ENCODE measurements at places on chromosomes 11 and 22. TPM values are rescaled to one million over a fixed set of nuclear protein-coding genes. Genes with fewer than 3 reads are reported as not detected.

The SMIM35 gene
- not detected for total RNA-seq

The RFPL3 gene
- total RNA-seq: not detected

The LGALS12 gene
- total RNA-seq: 0.98 TPM

The TYR gene
- not detected for total RNA-seq

The IL18BP gene
- total RNA-seq: 2.4 TPM

The JAM3 gene
- total RNA-seq: 4.3 TPM

The SCN3B gene
- total RNA-seq: 0.05 TPM

The PEX16 gene
- 18.8 TPM for total RNA-seq

The CCDC134 gene
- 10.7 TPM for total RNA-seq

GRCh38 chr11:121536126-121536525 is 83.4 kb upstream of the SORL1-AS1 start:
- no peak for DNase-seq

GRCh38 chr22:48037618-48038017 is 1275.2 kb downstream of the TBC1D22A start:
- DNase-seq: no peak

DNA sequence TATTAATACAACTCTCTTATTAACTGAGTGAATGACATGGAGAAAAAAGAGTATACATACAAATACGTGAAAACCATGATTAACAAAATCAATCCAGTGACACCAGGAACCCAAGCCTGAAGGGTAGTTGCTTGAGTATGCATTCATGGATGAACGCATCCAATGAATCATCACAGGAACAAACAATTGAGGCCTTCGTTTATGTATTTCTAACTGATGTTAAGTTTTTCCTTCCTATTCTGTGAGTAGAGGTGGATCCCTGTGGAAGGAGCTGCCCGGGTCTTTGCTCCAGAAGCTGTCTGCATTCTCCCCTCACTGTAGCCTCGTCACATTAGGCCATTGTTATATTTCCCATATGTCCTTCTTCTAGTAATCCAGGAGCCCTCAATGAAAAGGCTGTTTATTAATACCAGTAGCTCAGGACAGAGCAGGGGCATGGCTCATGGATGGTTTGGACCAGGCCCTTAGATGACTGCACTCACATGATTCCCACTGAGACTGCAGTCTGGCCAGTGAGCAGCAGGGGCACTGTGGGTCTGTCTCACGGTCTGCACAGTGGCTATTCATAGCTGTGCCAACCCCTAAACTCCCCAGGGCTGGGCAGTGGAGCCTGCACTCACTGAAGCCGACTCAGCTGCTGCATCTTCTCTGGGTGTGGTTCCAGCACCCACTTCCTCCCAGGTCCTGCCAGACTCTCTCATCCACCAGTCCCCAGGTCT is 128.1 kb upstream of the TOP3B start:
- DNase-seq: no peak

DNA sequence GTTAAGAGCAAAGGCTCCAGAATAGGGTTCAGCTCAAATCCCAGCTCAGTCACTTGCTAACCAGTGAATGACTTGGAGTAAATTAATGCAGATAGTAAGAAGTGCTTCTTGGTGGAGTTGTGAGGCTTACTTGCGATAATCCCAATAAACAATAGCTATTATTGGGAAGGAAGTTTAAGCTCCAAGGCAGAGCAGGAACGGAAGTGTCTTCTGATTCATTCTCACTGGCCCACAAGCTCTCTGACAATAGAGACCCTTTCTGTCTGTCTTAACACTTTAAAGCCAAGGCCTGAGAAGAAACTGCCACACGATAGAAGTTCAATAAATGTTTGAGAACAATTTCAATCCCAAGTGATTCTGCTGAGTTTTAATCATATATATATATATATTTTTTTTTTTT is 155.4 kb downstream of the DBX1 start:
- no peak for DNase-seq

DNA sequence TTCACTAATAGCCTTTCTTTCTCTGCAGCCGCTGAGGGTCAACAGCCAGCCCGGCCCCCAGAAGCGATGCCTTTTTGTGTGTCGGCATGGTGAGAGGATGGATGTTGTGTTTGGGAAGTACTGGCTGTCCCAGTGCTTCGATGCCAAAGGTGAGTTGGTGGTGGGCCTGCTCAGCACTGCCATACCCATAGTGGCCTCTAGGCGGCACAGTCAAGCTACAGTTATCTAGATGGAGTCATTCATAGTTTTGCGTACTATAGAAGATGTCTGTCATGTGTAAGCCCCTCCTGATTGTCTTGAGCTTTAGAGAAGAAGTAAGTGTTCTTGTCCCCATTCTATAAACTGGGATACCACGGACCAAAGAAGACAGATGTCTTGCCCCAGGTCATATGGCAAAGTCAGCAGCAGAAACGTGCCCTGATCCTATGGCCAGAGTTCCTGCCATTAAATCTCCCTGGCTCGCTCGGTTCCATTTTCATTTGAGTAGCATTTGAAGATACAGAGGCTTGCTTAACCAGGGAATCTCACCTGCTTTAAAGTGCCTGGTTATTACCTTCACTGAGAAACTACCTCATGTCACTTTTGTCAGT is 42.1 kb upstream of the CRTAM start:
- DNase-seq: peak; percentile 50

DNA sequence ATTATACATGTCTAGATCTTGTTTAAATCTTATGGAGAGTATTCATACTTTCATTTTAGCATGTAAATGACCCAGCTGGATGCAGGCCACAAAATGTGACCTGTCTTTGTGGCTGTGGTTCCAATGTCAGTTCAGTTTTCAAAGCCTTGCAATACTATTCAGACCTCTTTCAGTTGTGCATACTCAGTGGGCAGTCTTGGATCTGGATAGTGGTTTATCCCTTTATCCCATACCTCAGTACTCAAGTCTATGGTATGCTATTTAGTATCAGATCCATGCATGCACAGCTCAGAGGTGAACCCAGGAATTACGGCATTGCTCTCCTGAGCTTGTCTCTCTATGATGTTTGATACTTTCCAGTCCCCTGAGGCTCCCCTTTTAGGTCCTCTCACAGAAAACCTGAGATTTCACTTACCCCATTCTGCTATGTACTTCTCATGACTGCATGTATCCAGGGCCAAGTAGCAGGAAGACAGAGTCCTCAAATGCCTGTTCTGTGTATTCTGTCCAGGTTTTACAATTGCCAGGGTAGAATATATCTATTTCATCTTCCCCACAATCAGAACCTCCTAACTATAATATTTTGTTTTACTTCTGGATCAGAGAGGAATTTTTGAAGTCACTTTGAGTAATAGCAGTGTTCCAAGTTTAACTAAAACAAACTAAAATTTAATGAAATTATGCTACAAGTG is 6.9 kb upstream of the P4HA3 start:
- DNase-seq: no peak

- no peak for DNase-seq
These were observed 37.2 kb downstream of the MS4A6A start for GRCh38 chr11:60145677-60146076.

GRCh38 chr11:83061883-83062282 is 9.8 kb downstream of the RAB30 start:
- no peak for DNase-seq

GRCh38 chr11:83191986-83192385 is 1.5 kb upstream of the ANKRD42 start:
- DNase-seq: no peak

- peak; percentile 40 for DNase-seq
These were observed 11.0 kb downstream of the IL17REL start for GRCh38 chr22:50001388-50002231.

DNA sequence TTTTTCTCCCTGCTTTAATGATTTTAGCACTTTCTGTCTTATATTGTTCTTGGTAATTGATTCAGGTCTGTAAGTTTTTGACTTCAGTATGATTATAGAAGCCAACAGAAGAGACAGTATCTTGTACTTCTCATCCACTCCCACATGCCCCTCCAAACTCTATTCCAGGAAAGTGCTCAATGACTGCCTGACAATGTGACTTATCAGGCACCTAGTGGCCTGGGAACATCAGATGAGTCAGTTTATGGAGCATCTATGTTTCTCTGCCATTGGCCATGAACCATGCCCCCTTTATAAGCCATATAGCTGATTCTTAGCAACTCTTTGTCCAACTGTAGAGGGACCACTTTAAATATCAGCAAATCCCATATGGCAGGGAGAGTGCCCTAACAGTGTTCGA is 179.2 kb upstream of the MTMR2 start:
- no peak for DNase-seq

DNA sequence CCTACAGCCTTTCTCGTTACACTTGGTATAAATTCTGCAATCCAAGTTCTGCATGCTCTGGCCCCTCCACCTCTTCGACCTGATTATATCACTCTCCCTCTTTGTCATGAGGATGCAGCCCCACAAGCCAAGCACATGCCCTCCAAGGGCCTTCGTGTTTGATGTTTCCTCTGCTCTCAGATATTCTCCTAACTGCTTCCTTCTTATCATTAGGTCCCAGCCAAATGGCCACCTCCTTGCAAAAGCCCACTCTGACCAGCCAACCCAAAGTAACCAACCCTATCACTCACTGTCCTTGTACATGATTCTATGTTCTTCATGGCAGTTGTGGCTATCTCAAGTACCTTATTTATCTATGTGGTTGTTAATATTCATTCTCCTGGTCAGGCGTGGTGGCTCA is 38.3 kb upstream of the LRRC55 start:
- DNase-seq: no peak

DNA sequence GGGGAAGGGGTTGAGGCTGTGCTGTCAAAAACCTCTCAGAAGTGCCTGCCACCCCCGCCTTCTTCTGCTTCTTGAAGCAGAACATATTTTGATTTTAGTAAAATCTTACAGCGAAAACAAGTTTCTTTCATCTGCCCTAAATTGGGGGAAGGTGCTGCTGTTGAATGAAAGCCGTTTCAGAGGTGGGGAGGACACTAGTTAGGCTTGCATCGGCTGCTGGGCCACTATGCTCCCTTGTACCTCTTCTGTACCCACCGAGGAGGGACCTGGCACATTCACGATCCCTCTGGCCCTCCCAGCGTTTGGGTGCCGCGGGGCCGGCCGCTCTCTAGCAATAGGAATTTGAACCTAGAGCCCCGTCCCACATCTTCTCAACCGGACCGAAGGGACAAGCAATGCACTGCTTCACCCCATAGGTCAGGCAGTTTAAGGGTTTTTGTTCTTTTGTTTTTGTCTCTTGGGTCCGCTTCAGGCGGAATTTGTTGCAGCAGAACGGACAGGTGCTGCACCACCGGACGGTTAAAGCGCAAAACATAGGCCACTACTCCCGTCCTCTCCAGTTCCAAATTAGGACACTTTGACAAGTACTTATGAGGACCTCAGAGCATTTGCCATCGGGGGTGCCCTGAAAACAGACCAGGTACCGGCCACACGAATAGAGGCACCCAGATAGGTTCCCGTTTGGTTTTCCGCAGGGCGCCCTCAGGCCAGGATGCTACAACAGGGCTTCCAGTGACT is 5.6 kb downstream of the SLC6A5 start:
- no peak for DNase-seq

DNA sequence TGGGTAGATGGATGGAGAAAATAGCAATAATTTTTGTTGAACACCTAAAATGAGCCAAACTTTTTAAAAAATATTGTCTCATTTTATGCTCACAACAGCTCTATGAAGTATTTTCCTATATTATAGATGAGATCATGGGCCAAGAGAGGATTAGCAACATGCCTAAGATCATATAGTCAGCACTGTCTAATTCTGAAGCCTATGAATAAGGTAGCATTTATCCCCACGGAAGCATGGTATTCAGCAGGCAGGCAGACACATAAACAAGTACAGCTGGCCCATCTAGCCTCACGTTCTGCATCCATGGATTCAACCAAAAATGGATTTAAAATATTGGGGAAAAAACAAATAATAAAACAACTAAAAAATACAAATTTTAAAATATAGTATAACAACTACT is 21.9 kb upstream of the RAB30 start:
- no peak for DNase-seq

DNA sequence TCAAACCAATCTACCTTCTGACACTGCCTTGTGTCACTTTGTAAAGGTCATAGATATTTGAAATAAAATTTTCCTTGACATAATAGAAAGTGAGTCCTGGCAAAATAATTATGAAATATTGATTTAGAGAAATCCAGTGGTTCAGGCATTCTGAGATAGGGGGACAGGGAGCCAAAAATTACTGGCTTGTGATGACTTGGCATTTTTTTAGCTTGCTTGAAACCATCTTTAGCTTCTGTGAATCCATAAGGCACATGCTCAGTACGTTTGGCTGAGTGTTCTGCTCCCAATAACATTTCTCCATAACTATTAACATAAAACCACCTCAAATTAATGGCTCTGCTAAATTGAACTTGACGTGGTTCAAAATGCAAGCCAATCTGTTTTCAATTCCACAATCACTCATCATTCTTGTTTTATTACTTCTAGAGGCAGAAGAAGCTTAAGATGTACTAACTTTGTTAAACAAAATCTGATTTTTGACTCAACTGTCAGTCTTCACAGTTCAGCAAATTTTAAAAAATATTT is 209.0 kb downstream of the LRRC4C start:
- no peak for DNase-seq

DNA sequence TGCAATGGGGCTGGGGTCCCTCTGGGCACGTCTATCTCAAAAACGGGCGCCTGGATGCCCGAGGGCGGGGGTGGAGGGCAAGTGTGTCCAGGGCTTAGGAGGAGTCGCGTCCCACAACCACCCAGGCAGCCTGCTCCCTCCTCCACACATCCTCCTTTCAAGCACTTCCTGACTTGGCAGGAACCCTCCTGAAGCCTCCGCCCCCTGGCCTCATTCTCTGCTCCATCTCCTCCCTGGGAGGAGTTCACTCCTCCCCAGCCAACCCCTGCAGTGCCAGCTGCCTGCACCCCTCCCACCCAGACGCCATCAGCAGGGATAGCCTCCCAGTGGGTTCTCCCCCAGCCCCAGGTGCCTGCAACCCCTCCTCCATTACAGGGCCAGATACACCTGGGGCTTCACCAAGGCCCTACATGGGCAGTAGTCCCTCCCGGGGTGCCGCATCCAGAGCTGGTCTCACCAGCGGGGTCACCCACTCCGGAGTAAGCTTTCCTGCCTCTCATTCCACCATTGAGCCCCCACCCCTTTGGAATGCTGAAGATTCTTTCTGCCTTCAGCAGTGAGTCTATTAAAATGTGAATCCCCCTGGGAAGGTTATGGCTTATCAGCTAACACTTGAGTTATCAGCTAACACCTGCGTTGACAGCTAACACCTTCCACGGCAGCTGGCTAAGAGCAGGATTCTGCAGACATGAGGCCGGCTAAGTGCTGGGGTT is 24.4 kb downstream of the RTN4R start:
- no peak for DNase-seq

- DNase-seq: no peak
These were observed 51.8 kb downstream of the DLG2 start for GRCh38 chr11:85575388-85575787.

DNA sequence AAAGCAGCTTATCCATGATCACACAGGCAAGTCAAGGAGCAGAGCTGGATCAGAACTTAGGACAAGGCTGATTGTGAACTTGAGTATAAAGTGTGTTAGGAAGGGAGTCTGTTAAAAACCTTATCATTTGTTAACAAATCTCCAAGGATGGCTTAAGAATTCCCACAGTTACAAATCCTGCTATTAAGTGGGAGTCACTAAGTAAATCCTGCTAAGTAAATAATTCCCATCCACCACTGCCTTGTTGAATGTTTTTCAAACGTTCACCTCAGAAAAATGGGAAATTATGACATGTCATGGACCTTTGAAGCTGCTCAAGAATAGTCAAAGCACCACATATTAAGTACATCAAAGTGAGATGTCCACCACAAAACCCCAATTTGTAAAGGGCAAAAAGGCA is 88.7 kb downstream of the FAM168A start:
- no peak for DNase-seq

All from liver (tissue), 10 donors.